ENCODE measurements at places on chromosomes 5 and 9.

- DNase-seq = no peak
Observed at GRCh38 chr9:128371630-128372117, 500 bp downstream of the URM1 start.

GRCh38 chr5:172407822-172408221 is 46.5 kb downstream of the SH3PXD2B start:
- no peak for DNase-seq

DNA sequence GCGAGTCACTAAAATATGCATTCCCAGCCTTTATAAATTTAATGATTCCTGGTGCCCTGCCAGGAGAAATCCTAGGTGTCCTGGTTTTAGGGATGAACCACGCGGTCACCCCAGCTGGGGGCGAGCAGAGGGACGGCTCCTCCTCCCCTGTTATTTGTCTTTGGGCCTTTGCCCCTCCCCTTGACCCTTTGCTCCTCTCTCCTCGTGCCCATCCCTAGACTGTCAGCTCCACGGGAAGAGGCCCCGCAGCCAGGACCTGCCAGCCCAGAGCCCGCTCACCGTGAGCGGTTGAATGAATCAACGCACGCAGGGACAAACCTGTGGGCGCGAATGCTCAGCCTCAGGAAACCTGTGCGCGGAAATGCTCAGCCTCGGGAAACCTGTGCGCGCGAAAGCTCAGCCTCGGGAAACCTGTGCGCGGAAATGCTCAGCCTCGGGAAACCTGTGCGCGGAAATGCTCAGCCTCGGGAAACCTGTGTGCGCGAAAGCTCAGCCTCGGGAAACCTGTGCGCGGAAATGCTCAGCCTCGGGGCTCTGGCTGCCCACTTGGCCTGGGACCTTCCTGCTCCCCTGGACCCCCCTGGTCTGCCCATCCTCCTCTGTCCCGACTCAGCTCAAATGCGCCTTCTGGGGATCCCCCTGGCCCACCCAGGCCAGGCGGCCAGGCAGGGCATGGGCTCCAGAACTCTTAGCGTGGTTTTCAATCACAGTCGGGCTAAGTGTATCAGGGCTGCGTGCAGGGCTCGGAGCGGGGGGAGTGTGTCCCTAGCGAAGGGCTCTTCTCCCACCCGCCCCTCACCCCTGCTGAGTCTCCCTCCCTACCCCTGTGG is 140.5 kb upstream of the COL5A1 start:
- DNase-seq = no peak

DNA sequence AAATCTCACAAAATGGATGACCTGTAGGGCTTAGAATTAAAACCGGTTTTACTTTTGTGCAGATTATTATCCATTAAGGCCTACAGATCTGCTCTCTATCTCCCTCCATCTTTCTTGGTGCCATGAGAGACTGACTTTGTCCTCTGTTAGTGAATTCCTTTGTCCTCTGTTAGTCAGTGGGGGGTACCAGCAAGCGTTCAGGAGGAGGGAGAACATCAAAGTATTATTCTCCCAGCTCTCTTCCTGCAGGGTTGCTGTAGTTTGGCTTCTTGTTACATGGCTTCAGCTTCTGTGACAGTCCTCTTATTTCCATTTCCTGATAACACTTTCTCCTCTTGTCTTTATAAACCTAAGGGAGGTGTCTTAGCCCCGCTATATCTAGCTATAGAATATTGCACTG is 850.5 kb upstream of the SEMA6A start:
- DNase-seq = no peak

- DNase-seq = no peak
Observed at GRCh38 chr5:1733369-1733768, 66.3 kb downstream of the MRPL36 start.
